Prostate gland (tissue), 2 donors: ENCODE measurements at places on chromosomes 11 and 22.
A peak's percentile ranks its signal among the peaks of the same experiment; 100 is the strongest.

GRCh38 chr22:37182101-37182948, 5.7 kb downstream of the C1QTNF6 start:
- H3K27me3 ChIP-seq, result no peaks in the 10 kb centered on the region
- peaks cover 7% of the 10 kb centered on the region for H3K4me1 ChIP-seq
- no peak overlapping the region for H3K4me3 ChIP-seq
- H3K36me3 ChIP-seq, result no peaks in the 10 kb centered on the region

GRCh38 chr11:20049231-20049630, 111.0 kb downstream of the DBX1 start:
- no peaks in the 10 kb centered on the region for H3K36me3 ChIP-seq
- H3K4me3 ChIP-seq, result no peak overlapping the region
- H3K27ac ChIP-seq, result no peak overlapping the region
- no peak for DNase-seq
- no peaks in the 10 kb centered on the region for H3K4me1 ChIP-seq

DNA sequence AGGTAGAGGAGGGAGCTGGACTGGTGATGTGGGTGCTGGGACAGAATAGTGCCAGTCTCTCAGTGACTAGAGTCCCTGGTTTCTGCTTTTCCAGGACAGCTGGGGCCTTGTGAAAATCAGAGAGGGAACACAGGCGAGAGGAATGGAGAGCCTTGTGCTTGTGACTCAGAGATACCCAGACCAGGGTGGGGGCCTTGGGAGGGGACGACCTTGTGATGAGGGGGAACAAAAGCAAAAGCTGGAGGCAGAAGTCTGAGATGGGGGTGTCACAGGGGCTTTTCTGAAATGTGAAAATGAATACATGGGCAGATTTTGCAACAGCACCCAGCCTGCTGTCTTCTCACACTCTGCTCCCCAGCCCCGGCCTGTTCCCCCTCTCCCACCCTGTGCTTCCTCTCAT, 3.4 kb upstream of the NR1H3 start:
- no peak overlapping the region for H3K4me3 ChIP-seq
- no peak for DNase-seq
- H3K4me1 ChIP-seq, result peaks cover 25% of the 10 kb centered on the region
- no peaks in the 10 kb centered on the region for H3K36me3 ChIP-seq

GRCh38 chr11:79506734-79507344, 66.0 kb upstream of the TENM4 start:
- H3K4me3 ChIP-seq, result no peak overlapping the region
- H3K27ac ChIP-seq, result no peak overlapping the region
- DNase-seq, result no peak

- H3K4me3 ChIP-seq, result no peak overlapping the region
- no peak for DNase-seq
- H3K4me1 ChIP-seq, result no peaks in the 10 kb centered on the region
- H3K27me3 ChIP-seq, result no peaks in the 10 kb centered on the region
These were observed 2.0 kb downstream of the OR52W1 start for GRCh38 chr11:6200975-6201374.

DNA sequence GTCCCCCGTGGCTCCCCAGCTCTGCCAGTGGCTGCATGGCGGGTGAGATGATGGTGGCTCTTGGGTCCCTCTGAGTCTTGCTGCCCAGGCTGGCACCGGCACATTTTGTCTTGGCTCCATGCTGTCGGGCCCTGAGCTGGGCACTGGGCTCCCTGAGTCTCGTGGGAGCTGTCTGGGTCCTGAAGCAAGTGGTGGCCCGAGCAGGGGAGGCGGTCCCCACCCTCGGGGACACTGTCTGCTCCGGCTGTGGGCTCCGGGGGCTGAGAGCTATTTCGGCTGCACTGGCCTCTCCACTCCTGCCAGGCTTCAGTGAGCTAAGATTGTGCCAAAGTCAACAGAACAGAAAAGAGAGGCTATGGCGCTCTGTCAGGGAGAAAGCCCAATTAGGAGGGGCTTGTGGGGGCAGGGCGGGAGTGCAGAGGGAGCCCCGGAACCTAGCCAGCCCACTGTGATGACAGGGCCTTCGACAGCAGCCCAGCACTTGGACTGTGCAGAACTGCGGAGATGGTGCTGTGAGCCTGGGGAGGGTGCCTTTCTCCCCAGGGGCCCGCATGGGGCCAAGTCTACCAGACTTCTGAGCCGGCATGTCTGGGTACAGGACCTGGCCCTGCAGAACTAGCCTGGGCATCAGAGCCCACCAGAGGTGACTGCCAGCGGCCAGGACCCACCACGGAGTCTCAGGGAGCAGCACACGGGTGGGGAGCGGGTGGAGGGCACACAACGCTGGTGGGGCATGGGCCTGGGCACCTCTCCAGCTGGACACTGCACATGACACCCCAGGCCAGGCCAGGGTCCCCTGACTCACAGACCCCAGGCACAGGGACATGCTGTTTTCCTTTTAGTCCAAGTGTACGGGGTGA, 38.0 kb downstream of the RTN4R start:
- H3K27ac ChIP-seq, result no peak overlapping the region
- H3K36me3 ChIP-seq, result no peaks in the 10 kb centered on the region
- no peak overlapping the region for H3K4me3 ChIP-seq
- no peaks in the 10 kb centered on the region for H3K27me3 ChIP-seq
- peak; percentile 16 for DNase-seq

DNA sequence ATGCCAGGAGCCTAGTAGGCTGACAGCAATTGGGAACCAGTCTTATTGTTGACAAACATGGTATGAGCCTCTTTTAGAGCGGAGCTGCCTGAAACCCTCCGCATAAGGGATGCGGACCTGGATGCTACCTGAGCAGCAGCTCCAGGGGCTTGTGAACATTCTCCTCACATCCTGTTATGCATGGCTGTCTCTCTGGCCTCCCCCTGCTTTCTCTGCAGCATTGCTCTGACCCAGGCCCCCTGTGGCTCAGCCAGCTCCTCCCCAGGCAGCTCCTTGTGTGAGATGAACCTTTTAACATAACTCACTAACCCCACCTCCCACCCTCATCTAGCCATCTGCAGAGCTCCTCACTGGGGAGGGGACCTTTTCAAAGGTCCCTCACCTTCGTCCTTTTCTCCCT, 6.0 kb downstream of the BMAL1 start:
- no peak overlapping the region for H3K27ac ChIP-seq
- no peaks in the 10 kb centered on the region for H3K27me3 ChIP-seq
- H3K4me1 ChIP-seq, result no peaks in the 10 kb centered on the region
- H3K4me3 ChIP-seq, result no peak overlapping the region
- no peaks in the 10 kb centered on the region for H3K36me3 ChIP-seq

DNA sequence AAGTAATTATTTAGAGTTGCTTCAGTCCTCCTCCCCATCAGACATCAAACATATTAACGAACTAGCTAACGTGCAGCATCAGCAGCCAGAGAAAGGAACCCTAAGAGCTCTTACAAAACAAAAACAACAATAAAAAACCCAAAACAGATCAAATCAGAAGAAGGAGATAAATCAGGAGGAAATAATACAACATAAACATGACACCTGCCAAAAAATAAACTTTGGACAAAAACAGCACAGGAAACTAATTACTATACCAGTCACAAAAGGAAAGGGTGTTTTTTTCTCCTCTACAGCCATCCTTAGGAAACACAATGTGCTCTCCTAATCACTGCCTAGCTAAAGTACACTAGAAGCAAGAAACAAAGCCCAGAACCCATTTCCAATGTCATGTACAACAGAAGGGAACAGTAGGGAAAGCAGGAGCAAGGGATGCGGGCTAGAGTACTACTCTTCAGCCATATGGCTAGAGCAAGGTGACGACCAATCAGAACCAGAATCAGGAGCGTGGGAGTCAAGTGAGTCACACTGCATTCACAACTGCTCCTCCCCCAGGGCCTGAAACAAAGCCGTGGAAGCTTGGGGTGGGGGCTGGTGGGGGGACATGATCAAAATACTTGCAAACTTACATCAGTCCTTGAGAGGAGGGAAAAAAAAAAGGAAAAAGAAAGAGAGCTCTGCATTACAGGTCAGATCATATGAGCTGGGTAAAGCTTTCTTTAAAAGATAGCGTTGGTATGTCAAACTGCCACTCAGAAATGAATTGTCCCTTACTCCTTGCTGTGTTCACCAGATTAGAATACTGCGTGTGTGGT, 60.4 kb downstream of the LARGE2 start:
- DNase-seq, result no peak
- no peaks in the 10 kb centered on the region for H3K36me3 ChIP-seq
- H3K27ac ChIP-seq, result no peak overlapping the region
- H3K27me3 ChIP-seq, result no peaks in the 10 kb centered on the region
- H3K4me1 ChIP-seq, result no peaks in the 10 kb centered on the region

DNA sequence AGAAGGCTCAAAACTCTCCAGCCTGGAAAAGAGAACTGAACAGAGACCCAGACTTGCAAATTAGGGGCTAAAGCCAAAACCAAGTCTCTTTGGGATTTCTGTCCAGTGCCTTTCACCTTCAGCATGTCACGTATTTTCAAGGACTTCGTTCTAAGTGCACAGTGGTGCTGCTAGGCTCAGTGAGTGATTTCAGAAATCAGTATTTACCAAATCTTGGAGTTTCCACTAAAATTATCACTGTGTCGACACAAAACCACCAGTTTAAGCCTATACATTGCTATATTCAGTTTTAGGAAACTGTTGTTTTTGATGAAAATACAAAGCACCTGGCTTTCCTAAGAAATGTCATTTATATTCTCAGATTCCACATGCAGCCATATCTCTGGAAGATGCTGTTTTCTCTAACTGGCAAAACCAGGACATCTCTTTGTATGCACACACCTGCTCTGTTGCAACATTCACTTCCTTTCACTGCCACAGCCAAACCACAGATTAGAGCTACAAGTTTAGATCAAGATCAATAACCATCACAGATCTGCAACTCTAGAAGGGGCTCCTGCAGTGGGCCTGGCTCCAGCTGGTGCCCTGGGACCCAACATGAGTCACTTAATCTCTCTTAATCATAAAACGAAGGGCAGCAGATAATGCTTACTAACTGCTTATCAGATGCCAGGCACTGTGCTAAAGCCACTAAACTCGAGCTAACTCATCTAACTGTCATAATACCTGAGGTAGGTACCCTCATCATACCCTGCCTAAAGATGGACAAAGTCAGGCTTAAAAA, 22.3 kb downstream of the SMCO4 start:
- no peaks in the 10 kb centered on the region for H3K36me3 ChIP-seq
- H3K27me3 ChIP-seq, result no peaks in the 10 kb centered on the region
- peak overlapping the region; percentile 6 for H3K27ac ChIP-seq
- no peak overlapping the region for H3K4me3 ChIP-seq
- no peak for DNase-seq

GRCh38 chr11:65524741-65525545, at the start of gene SCYL1:
Gene SCYL1 (plus strand): TSS chr11:65525083. CDS start chr11:65525154, 71 bp downstream.
- H3K36me3 ChIP-seq, result no peaks in the 10 kb centered on the region
- peak; percentile 84 for DNase-seq
- H3K27ac ChIP-seq, result peak within 1 kb of the TSS; percentile 94
- peak within 1 kb of the TSS; percentile 100 for H3K4me3 ChIP-seq

- DNase-seq, result peak; percentile 56
- H3K4me3 ChIP-seq, result no peak overlapping the region
- H3K36me3 ChIP-seq, result no peaks in the 10 kb centered on the region
These were observed 134.6 kb downstream of the CCDC34 start for GRCh38 chr11:27228232-27228905.

DNA sequence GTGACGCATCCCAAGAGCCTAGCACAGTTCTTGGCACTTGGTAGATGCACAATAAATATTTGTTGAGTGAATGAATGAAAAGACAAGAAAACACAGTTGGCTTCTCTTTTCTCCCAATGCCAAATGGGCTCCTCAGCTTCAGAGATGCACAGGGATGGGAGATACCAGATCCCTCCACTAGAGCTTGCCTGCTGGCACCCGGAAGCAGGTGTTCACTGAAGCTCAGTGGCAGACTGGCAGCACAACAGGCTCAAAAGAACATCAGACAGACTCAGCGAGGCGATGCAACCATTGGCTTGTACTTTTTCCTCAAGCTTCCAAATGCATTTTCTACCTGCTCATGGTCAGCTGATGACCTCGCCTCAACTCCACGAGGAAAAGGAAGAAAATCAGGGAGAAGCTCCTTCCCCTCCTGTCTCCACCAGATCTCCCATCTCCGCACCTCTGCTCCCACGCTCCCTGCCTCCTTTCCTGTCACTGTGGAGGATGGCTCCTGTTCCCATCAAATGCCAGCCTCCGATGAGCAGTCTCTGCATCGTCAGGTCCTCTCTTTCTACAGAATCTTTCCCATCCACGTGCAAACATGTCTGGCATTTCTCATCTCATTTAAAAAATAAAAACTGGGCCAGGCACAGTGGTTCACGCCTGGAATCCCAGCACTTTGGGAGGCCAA, 5.8 kb downstream of the RAPSN start:
- DNase-seq, result no peak
- H3K27me3 ChIP-seq, result no peaks in the 10 kb centered on the region
- no peak overlapping the region for H3K4me3 ChIP-seq
- H3K36me3 ChIP-seq, result no peaks in the 10 kb centered on the region
- no peaks in the 10 kb centered on the region for H3K4me1 ChIP-seq
- no peak overlapping the region for H3K27ac ChIP-seq

DNA sequence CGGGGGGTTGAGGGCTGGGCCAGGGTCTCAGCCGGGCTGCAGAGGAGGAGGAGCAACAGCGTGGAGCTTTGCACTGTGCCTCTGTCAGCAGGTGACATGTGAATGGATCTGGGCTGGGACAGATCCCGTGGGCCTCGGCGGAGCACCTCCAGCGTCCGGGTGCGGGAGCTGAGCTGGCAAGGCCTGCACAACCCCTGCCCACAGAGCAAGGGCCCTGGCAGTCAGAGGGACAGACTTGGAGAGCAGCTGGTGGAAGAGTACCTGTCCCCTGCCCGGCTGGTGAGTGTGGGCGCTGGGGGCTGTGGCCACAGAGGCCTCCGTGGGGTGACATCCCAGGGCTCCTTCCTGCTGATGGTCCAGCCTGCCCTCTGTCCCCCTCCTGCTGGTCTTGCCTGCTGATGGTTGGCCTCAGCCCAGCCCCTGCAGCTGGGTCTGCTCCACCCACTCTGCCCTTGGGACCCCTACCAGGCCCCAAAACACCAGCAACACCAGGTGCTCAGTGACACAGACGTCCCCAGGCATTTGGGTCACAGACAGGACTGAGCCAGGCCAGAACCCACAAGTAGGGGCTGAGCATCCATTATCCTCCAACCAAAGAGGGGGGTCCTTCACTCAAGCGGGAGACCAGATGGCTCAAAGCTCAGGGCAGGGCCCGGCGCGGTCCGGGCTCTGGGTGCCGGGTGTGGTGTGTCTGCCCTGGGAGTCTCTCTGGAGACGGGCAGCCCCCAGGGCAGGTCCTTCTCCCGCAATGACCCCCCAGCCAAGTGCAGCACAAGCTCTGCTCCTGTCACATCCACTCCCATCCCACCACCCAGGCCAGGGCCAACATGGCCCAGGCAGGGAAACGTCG, 3.5 kb downstream of the LRRC56 start:
- no peak for DNase-seq
- no peak overlapping the region for H3K27ac ChIP-seq
- H3K4me3 ChIP-seq, result no peak overlapping the region
- H3K27me3 ChIP-seq, result no peaks in the 10 kb centered on the region
- H3K36me3 ChIP-seq, result no peaks in the 10 kb centered on the region
- peaks cover 14% of the 10 kb centered on the region for H3K4me1 ChIP-seq

DNA sequence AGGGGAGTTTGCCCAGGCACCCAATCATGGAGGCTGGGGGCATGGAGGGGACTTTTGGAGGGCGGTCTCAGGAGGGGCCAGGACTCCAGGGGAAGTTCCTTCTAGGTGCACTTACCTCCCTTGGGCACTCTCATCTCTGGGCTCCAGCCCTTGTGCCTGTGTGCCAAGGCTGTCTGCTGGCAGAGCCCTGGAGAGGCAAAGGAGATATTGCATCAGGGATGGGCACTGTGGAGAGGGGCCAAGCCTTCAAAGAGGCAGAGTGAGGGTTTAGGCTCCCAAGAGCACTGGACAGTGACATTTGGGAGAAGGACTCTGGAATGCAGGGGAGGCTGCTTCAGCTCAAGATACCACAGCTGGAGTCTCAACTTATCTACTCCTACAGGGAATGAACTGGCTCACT, 32.2 kb upstream of the TFIP11 start:
- no peaks in the 10 kb centered on the region for H3K4me1 ChIP-seq
- no peaks in the 10 kb centered on the region for H3K27me3 ChIP-seq
